ENCODE measurements at places on chromosomes 16 and 17.
A peak's percentile ranks its signal among the peaks of the same experiment; 100 is the strongest.

DNA sequence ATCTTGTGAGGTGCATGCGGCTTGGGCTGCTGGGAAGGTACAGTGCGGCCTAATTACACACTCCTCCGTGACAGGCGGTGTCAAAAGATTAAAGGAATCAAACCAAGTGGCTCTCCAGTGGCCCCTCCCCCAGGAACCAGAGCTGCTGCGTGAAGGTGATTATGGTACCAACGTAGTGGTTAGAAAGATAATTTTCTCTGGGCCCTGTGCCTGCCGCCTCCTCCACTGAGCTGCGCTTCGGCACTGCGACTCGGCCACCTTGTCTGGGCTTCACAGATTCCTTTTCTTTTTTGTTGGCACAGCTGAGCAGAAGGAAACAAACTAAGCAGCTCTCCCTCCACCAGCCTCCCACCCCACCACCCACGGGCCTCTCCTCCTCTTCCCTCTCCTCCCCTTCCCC, 113.2 kb upstream of the SDK2 start:
- peak; percentile 93 for DNase-seq

GRCh38 chr17:10673312-10673711, 16.2 kb upstream of the MYH3 start:
- DNase-seq: no peak

DNA sequence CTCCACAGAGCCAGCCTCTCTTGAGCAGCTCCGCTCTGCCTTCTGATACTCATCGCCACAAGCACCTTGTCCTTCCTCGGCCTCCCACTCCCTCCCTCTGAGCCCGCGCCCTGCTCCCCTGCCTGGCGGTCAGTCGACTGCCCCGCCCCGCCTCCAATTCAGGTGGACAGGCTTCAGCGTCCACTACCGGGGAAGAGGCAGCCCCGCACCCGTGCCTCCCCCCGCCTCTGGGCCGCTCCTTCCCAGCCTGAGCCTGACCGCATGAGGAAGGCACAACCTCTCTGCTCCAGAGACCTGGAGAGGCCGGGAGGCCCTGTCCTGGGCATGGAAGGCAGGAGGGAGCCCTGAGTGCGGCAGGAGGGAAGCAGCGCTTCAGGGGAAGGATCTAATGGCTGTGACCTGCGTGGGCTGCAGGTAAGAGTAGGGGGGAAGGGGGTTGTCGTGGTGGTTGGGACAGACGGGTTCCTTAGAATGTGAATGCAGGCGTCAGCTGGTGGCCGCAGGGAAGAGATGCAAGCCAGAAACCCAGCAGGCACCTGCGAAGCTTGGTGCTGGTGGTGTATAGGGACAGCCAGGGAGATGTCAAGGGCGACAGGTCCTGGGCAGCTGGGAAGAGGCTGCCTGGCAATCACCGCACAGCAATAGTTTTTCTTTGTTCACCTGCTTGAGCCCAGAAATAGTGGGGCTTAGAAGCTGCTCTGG, 3.0 kb upstream of the SLC6A4 start:
- no peak for DNase-seq

- DNase-seq: no peak
These were observed 7.0 kb downstream of the TOM1L2 start for GRCh38 chr17:17965152-17965721.

- DNase-seq: peak; percentile 58
These were observed at the start of gene CUEDC1 for GRCh38 chr17:57955183-57955931. CUEDC1 (minus strand) TSS chr17:57955412; CDS start chr17:57885564, 69,848 bp downstream.

DNA sequence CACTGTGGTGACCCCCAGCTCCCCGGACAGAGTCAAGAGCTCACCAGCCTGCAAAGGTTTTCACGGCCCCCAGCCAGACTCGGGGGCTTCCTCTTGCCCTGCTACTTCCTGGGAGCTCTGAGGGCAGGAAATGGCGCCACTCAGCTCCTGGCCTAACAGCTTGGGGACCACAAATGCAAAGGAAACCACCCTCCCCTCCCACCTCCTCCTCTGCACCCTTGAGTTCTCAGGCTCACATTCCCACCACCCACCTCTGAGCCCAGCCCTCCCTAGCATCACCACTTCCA, 375 bp upstream of the SPN start:
- no peak for DNase-seq
